ENCODE measurements at places on chromosomes 5 and 9.

DNA sequence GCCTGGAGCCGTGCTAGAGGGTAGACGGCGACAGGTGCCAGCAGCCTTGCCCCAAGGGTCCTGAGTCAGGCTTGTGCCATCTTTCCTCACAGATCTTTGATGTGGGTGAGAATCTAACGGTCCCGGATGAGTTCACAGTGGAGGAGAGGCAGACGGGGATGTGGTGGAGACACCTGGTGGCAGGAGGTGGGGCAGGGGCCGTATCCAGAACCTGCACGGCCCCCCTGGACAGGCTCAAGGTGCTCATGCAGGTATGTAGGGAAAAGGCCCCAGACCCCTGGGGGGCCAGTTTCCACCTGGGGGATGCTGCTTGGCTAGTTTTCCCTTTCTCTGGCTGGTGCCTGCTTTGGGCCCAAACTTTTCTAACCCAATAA, 24.0 kb downstream of the PTGES2 start:
- no peak for DNase-seq

DNA sequence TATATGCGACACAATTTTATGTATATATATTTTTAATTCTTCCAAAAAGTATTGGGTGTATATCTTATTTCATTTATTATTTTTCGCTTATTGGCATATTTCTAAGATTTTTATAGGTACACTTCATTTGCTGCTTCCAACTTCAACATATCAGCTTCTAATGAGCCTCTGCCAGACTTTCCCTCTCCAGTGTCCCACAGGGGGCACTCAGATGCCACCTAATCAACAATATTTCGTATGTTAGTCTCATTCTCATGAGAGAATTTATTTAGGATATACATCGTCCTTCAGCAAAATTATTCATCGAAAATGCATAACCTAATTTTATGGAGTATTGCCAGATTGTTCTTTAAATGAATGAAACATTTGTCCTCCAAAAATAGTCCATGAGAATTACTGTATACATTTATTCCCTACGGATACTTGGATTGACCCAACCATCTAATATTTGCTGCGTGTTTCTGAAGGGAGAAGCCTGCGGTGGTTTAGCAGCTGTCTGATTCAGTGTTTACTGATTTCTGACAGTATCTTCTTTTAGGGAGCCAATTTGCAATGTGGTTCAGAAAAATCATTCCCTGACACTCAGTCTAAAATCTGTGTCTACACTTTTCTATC, 100.6 kb upstream of the SELENOP start:
- DNase-seq = peak; percentile 11

DNA sequence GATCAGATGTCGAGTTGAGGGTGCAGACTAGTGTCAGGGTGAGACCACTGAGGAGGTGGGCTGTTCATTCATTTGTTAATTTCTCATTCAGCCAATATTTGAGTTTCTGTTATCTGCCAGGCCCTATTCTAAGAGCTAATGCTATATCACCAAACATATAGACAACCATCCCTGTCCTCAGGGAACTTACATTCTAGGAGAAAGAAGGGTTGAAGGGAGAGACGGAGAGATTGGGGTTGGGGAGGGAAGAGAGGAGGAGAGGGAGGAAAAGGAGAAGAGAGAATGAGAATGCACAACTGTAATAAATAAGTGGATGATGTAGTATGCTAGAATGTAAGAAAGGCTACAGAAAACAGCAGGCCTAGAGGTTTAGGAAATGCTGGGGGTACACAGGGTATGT, 129.9 kb upstream of the PITX1 start:
- no peak for DNase-seq

DNA sequence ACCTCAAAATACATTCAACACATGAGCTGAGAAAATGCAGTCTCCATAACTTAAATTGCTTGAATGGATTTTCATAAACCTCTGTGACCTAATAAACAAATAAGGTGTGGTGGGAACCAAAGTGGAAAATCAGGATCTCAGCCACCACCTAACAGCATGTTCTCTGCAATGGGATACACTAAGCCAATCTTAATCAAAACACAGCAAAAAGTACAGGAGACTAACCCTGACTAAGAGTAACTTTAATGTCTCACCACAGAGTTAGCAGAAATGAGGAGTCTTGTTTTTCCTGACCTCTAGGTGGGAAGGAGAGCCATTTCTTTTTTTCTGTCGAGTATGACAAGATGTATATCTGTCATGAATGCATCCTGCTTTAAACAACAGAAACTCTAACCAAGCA, 48.5 kb downstream of the PLK2 start:
- DNase-seq = no peak

- no peak for DNase-seq
These were observed 50.1 kb downstream of the SLC1A3 start for GRCh38 chr5:36656556-36656955.

DNA sequence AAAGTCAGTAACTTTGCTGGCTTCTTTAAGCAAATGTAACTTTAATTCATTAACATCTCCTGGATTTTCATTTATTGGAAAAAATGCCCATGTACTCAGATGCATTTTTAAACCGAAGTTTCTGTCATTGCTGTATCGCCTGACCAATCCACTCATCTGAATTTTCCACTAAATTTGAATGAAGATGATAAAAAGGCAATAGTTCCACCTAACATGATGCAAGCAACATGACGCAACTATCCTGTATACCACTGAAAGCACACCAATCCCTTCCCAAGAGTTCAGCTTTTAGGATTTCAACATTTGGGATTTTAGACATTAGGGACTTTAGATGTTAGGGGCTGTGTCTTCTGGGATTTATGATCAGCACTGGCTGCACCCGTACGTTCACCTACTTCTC, 215.6 kb downstream of the KIF4B start:
- no peak for DNase-seq

DNA sequence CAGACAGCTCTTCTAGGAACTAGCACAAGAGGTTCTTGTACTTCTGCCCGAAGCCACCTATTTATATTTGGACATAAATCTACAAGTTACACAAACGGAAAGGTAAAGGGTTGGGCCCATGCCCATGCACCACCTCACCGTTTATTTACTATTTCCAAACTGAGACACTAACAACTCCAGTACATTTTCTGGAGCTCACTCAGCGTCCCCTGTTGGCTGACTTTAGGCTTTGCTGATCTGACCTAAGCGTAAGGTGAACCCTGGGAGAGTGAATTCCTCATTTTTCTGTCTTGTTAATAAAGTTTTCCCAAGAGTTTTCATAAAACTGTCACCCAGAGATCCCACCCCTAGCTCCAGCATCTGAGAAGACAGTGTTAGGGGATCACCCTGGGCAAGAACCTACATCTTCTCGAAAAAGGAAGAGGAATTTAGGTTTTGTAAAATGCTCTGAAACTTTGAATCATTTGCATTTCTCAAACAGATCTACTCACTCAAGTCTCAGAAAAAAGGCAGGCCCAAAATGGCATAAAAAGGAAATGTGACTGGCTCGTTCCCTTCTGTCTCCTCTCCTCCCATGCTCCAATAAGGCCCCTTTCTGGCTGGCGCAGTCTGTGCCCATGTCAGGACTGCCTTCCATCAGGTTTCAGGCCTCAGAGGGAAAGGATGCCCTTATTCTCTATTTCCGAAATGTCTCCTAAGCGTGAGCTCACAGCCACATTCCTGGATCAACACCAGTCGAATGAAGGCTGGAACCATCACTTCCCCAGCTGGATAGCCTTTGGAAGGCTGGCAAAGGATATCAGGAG, 201.3 kb downstream of the FANCC start:
- no peak for DNase-seq

- peak; percentile 49 for DNase-seq
These were observed 162.7 kb downstream of the SYK start for GRCh38 chr9:90964101-90965020.

- DNase-seq = no peak
These were observed 365.0 kb downstream of the TMEM232 start for GRCh38 chr5:110361471-110361870.
